Mammary epithelial cell (primary cell): ENCODE measurements at places on chromosomes 1 and 21.

DNA sequence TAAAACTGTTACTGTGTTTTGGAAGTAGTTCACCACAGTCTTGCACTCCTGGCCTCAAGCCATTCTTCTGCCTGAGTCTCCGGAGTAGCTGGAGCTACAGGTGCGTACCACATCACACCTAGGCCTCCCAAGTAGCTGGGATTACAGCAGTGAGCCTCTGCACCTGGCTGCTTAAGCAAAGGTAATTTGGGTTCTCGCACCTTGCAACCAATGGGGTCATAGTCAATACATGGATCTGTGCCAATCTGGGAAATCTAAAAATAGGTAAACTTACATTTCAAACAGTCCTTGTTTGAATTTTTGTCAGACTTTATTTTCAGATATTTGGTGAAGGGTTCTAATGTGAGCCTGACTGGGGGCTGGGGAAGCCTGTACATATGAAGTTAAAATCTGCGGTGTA, 466.5 kb downstream of the PCP4 start:
- DNase-seq = no peak

GRCh38 chr1:165914136-165914798, 86.9 kb downstream of the UCK2 start:
- DNase-seq = peak; percentile 62

- DNase-seq = no peak
Measured at GRCh38 chr1:89794406-89794805, 26.4 kb upstream of the LRRC8D start.

DNA sequence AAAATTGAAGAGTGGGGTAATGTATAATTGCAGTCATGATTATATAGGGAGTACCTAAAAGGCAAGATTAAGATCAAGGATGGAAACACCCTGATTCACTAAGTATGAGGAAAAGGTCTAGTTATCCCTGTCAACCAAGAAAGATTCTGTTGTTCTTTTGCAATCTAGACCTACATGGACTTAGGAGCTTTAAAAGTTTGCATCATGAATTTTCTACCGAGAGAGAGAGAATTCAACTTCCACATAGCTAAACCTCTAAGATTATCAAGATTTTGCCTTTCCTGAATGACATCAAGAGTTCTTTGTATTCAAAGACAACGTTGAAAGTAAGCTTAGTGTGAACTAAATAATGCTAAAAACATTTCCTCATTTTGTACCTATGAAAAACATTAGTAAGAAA, 78.8 kb upstream of the RBM34 start:
- DNase-seq = no peak

DNA sequence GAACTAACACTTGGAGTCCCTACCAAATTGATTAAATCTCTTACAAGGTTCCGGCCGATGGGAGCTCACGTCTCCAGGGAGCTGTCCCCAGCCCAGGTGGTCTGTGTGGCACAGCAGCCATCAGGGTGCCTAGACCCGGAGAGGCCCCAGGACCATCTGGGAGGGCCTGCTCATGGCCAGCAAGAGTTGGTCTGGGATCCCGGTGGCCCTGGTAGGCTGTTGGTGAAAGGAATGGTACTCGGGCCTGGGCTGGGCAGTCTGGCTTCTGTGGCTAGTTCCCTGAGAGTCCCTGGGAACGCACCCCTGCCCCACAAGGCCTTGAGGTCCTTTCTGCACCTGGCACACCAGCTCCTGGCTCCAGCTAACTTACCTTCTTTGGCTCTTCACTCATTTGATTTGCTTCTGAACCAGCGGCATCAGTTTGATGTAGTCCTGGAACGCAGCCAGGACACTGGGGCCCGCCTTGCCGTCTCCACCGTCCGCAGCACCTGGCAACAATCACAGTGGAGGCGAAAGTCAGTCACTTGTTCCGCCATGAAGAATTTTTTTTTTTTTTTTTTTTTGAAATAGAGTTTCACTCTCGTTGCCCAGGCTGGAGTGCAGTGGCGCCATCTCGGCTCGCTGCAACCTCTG, 62.5 kb downstream of the SCCPDH start:
- no peak for DNase-seq

GRCh38 chr1:67688526-67689219, 3.7 kb downstream of the GADD45A start:
- DNase-seq = no peak

DNA sequence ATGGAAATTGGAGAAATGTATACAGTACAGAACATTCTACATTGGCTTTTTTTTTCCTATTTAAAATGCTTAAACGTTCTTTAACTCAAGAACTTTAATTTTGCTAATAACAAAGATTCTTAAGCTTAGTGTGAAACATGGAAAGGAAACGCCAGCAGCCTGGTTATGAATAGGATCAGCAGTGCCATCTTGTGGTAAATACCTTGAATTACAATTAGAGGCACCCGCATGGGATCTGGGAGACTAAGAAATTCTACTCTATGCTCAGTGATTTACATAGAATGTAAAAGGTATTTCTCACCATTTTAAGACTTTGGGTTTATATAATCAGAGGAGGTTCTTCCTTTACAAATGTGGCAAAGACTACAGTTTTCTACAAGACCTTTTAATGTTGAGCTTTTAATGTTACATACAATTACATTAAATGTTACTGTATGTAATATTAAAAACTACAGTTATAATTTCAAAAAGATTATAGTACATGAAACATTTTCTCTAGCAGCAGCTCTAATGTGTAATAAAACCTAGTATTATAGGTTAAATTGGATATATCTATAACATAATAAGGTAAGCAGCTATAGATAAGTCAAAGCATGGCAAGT, 32.1 kb upstream of the APOBEC4 start:
- peak; percentile 32 for DNase-seq

DNA sequence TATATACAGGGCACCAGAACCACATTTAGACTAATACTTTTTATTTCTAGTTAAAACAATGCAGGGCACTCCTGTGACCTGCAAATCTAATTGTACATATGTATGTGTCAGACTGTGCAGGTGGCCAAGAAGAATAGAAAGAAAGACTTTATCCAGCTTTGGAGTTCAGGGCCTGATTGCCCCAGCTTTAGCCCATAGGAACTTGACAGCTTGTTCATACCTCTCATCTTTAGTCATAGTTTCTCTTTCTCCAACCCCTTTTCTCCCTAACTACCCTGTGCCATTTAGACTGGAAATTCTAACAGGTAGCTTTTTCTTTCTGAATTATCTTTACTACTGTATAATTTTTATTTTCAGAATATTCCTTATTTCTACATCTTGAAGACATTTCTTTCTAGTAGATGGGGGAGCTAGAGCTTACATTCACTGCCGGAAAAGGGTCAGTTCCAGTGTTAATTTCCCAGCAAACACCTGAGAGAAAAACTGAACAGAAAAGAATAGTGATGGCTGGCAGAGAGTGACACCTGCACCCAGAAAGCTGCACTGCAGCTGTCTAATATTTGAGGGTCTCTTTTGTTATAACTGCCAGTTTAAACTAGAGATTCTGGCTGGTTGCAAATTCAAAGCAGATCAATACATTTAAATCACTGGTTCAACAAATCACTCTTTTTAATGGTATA, 8.4 kb downstream of the YBX1 start:
- DNase-seq = peak; percentile 57

- DNase-seq = no peak
Measured at GRCh38 chr1:38918568-38918967, 23.1 kb downstream of the RHBDL2 start.

- no peak for DNase-seq
Measured at GRCh38 chr1:93704052-93704451, 22.4 kb upstream of the BCAR3 start.

DNA sequence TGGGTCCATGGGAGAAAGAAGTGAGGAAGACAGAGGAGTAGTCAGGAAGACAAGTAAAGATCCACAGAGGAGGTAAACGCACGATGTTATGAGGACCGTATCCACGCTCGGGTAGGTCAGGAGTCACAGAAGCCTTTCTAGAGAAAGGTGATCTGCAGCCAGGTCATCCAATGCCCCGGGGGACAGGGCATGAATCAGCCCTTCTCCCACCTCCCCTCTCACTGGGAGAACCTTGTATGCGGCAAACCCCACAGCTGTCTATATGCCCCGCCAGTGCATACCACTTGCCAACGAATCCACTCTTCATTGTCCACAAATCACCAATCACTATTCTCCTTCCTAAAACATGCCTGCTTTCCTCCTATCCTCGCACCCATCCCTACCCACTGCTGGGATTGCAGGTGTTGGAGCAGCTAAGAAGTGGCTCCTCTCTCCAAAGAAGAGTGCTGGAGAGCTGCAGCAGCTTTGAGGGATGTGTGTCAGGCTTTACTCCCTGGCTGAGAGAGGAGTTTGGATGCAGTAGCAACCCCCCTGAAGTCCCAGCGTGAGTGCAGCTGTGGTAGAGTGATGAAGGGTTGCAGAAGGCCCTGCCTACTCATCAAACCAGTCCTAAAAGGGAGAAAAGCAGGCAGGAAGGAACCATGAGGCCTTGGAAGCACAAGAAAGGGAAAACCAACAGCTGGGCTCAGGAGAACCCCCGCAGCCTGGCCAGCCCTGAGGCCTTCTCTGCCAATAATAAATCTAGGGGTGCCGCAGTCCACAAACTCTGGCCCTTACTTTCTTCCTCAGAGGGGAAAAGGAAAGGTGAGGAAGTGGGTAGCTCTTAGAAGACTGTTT, 102.2 kb upstream of the GADD45A start:
- no peak for DNase-seq

DNA sequence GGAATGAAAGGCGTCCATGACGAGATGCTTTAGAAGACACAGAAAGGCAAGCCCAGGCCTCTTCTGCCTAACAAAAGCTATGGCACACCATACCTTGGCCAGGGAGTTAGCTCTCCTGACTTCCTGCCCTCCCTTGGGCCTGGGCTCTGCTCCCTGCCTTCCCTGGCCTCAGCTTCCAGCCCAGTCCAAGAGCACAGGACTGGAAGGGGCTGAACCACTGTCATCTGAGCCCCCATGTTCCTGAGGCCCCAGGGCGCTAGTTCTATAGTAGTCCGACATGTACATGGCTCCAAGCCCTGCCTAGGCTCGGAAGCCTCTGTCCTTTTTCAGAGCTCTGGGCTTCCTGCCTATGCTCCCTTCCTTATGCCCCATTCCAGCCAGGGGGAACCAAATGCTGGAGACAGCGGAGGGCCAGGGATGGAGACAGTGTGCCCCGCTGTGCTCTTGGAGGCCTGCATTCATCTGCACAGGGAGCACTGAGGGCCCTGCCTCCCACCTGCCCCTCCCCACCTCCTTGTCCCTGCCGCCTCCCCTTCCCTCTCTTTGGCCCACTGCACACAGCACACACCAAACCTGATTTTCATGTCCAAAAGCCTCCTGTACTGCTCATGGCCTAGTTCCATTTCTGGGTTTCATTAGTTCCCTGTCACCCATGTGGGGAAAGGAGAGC, 240.1 kb downstream of the RHOU start:
- DNase-seq = no peak

DNA sequence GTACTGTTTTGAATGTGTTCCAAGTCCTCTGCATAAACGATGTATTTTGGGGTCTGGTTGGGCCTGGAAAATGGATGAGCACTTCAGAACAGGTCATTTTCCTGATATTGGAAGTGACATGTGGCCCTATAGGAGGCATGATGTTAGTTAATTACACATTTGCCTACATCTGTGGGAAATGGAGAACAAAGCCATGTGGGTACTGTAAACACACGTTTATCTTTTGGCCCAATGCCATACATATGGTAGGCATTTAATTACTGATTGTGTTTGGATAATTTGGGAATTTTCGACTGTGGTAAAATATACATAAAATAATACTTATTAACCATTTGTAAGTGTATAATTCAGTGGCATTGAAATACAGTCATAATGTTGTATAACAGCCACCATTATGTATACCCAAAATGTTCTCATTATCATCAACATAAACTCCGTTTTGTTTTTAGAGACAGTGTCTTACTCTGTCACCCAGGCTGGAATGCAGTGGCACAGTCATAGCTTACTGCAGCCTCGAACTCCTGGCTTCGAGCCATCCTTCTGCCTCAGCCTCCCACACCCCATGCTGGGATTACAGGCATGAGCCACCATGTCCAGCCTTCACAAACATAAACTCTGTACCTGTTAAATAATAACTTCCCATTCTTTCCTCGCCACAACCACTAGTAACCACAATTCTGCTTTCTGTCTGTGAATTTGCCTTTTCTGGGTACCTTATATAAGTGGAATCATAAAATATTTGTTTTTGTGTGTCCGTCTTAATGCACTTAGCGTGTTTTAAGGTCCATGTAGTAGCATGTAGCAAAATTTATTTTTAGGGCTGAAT, 11.9 kb upstream of the RNPEP start:
- no peak for DNase-seq

DNA sequence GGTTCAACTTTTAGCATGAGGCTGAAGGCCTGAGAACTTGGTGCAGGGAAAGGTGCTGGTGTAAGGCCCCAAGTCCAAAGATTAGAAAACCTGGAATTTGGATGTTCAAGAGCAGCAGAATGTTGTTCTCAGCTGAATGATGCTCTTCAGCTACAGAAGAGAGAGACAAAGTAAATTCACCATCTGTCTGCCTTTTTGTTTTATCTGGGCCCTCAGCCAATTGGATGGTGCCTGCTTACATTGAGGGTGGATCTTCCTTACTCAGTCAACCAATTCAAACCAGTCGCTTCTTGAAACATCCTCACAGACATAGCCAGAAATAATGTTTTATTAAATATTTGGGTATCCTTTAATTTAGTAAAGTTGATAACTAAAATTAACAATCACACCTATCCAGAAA, 748.2 kb upstream of the ADAMTS5 start:
- no peak for DNase-seq

DNA sequence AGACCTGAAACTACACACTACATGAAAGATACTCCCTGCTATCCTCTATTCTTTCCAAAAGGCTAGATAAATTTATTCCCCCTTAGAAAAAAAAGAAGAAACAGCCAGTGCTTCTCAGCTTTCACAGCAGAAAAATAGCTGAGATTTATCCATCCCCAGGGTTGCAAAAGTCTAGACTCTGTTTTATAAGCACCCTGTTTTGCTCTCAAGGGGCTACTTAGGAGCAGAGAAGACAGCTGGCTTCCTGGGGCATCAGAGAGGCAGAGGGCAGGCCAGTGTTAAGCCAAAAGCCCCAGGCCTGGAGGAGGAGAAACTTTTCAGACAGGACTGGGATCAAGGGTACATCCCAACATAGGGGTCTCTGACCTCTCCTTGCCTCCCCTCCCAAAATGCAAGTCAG, 3.9 kb downstream of the LAMB3 start:
- peak; percentile 18 for DNase-seq

- no peak for DNase-seq
Measured at GRCh38 chr1:241215683-241216082, 141.3 kb downstream of the RGS7 start.

- DNase-seq = no peak
Measured at GRCh38 chr21:29053656-29054055, 19.8 kb downstream of the CCT8 start.

- no peak for DNase-seq
Measured at GRCh38 chr1:21018673-21019072, 158.0 kb downstream of the EIF4G3 start.

- no peak for DNase-seq
Measured at GRCh38 chr1:4495809-4496208, 158.6 kb upstream of the AJAP1 start.
